ENCODE measurements at places on chromosomes 12 and 14.

GRCh38 chr12:82687021-82688011, 610 bp downstream of the TMTC2 start:
- peak; percentile 72 for DNase-seq

GRCh38 chr12:109460538-109460937, 16.6 kb downstream of the KCTD10 start:
- no peak for DNase-seq

DNA sequence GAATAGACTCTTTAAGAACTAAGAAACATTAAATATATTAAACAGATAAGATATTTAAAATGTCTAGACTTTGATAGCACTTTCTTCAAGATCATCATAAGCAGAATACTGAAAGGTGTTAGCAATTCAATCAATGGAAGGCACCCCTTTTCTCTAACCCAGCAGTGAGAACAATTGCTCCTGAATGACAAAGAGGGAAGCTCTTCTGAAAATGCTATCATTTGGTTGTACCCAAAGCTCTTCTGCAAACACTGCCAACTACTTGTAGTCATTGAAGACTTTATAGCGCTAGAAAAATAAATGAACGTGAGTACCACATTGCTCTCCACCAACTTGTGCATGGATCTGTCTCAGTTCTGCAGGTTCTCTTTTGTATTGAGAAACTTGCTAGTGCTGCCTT, 62.2 kb upstream of the LMO3 start:
- no peak for DNase-seq

- DNase-seq: peak; percentile 53
Measured at GRCh38 chr14:66070542-66071319, 415.4 kb upstream of the CCDC196 start.

GRCh38 chr12:68479261-68479895, 131.3 kb upstream of the RAP1B start:
- DNase-seq: no peak

DNA sequence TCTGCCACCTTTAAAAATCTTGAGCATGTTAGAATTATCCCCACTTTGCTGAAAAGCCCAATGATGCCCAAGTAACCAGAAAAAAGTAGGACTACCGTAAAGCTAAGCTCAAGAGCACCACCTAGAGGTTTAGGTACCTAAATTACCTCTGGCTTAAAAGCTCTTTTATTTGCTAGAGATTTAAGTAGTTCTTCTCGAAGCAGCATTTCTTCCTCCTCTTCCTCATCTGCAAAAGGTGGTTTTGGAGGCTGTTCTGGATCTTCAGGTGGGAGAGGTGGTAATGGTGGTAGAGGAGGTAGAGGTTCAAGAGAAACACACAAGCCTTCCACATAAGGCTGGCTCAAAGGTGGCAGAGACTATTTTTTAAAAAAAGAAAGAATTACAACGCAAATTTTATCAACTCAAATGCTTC, 26.9 kb downstream of the ZFC3H1 start:
- DNase-seq: peak; percentile 77

DNA sequence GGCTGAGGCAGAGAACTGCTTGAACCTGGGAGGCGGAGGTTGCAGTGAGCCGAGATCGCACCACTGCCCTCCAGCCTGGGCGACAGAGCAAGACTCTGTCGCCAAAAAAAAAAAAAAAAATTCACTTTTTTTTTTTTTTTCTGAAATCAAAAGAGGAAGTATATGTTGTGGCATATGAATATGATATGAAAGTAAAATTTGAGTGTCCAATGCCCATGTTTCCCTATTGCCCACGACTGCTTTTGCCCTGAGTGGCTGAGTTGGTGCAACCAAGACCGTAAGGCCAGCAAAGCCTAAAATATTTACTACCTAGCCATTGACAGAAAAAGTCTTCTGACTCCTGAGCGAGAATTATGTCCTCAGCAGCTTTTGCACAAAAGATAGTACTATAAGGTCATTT, 101.7 kb upstream of the PARP11 start:
- DNase-seq: no peak

DNA sequence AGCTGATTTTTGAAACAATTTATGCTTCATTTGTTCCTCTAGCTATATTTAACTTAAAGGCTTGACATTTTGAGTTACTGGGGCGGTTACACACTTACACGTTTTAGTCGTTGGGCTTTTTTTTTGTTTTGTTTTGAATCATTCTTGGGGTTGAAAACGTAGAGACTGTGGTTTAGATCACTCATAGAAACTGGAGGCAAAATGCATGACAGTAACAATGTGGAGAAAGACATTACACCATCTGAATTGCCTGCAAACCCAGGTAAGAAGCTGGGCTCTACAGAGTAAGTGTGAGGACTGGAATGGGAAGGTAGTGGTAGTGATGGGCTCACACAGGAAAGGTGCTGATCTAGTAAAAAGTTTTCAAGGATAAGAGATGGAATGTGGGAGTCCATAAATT, at the start of gene CLEC2D:
CLEC2D (plus strand) TSS at position 180 of the 400 bp plus-strand sequence; CDS start at position 202, 22 bp downstream.
- no peak for DNase-seq

GRCh38 chr14:77206261-77206824, 24.7 kb downstream of the TMEM63C start:
- no peak for DNase-seq

DNA sequence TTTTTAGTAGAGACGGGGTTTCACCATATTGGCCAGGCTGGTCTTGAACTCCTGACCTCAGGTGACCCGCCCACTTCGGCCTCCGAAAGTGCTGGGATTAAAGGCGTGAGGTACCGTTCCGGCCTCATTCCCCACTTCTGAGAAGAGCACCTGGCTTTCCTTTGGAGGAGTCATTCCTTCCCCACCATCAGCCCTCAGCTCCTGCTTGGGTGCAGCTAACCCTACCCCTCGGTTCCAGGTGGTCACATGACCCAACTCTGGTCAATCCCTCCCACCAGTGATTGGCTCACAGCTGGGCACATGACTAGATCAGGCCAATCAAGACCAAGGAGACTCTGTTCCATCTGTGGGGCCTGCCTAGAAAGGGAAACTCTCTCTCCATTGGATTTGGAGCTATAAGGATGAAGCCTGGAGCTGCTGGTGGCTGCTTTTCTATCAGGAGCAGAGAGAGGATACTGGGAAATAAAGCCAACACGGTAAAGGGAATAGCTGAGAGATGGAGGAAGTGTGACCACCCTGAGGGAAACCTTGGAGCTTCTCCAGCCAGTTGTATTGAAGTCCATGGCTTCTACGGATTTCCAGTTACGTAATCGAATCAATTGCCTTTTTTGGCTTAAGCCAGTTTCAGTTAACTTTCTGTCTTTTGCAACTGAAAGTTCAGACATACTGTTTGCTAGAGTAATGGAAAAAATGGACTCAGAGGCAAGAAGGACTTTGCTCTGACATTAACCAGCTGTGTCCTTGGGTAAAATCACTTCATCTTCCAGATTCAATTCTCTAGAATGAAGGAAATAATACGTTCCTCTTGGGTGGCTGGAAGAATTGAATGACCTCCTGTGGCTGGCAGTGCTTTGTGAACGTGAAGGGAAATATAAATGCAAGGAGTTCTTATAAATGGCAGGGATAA, 19.7 kb upstream of the IFT81 start:
- DNase-seq: no peak

GRCh38 chr12:79534029-79534867, 156.5 kb downstream of the PAWR start:
- no peak for DNase-seq

DNA sequence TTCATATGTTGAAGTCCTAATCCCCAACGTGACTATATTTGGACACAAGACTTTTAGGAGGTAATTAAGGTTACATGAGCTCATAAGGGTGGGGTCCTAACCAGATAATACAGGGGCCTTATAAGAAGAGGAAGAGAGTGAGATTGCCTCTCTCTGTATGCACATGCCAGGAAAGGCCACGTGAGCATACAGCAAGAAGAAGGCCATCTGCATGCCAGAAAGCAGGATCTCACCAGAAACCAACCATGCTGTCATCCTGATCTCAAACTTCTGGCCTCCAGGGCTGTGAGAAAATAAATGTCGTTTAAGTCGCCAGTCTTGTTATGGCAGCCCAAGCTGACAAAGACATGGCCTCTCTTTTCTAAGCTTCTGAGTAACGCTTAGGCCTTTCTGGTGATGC, 69.0 kb upstream of the GPHB5 start:
- no peak for DNase-seq

- no peak for DNase-seq
Measured at GRCh38 chr14:32259368-32260013, 56.4 kb upstream of the RNU6-8 start.

- DNase-seq: no peak
Measured at GRCh38 chr12:12238605-12239004, 28.2 kb downstream of the LRP6 start.

- no peak for DNase-seq
Measured at GRCh38 chr14:69553252-69553651, 21.4 kb downstream of the CCDC177 start.

DNA sequence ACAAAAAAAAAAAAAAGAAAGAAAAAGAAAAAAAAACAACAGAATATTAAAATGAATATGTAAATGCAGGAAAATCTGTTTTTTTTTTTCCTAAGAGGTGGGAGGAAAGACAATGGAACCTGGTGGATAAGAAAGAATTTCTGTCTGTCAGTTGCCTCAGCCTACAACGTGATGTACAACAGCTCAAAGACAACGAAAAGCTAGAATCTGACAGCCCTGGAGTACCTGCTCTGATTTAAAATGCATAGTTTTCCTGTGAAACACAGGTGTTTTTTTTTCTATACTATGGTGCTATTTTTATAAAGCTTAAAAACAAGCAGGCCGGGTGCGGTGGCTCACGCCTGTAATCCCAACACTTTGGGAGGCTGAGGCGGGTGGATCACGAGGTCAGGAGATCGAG, 30.0 kb upstream of the ULK1 start:
- no peak for DNase-seq

- DNase-seq: peak; percentile 31
Measured at GRCh38 chr12:113030875-113031525, 25.5 kb upstream of the DTX1 start.

DNA sequence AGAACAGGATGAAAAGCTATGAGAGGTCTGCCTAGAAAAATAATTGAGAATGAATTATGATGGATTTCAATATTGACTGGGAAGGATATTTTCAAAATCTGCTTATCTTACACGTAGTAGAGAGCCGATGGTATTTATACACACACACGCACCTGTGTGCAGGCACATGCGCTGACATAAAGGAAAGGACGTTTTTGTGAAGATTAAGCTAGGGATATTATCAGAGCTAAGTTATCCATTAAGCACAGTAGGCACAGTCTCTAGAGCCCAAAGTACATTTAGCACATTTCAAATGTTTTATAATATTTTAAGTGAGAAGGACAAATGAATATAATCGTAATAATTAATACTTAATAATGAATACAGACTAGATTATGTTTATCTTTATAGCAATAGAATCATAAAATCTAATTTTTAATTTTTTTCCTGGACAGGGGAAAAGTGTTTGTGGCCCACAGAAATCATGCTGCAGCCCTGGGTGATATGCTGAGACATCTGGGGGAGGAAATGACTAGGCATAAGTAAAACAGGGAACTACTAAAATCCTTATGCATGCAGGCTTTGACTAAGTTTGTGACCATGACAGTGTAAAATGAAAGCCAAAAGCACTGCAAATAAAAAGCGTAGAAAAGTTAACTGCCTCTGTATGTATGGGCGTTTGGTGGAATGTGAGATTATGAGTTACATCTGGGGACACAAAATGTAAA, 146.1 kb downstream of the KITLG start:
- no peak for DNase-seq

DNA sequence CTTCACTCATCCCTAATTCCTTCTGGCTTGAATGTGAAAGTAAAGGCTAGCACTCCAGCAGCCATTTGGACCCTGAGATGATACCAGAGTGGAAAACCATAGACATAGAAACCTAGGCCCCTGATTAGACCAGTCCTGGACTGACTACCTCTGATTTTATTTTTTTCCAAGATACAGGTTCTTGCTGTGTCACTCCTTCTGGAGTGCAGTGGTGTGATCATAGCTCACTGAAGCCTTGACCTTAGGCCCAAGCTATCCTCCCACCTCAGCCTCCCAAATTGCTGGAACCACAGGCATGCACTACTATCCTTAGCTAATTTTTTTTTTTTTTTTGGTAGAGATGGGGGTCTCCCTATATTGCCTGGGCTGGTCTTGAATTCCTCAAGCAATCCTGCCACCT, 74.4 kb upstream of the STAC3 start:
- no peak for DNase-seq

DNA sequence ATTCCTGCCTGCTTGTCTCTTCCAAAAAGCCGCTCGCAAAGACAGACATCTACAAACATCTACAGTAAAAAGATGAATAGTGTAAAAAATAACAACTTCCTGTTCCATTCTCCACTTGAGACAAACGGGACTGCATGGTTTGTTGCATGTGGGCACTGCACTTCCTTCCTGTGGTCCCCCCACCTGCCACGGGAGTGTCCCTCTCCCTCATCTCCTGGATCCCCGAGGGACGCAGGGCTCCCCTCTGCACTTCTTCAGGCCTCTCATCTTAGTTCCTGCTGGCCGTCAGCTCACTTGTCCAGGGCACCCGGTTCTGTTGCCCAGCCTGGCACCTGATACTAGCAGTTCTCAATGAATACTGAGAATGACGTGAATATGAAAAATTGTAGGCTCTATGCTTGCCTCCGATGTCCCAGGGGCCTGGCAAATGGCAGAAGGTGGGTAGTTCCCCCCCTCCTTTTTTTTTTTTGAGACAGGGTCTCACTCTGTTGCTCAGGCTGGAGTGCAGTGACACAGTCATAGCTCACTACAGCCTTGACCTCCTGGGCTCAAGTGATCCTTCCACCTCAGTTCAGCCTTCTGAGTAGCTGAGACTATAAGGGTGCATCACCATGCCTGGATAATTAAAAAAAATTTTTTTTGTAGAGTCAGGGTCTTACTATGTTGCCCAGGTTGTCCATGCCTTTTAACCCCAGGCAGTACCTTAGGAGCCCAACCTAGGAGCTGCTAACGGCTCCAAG, 3.5 kb upstream of the KLC1 start:
- DNase-seq: no peak

DNA sequence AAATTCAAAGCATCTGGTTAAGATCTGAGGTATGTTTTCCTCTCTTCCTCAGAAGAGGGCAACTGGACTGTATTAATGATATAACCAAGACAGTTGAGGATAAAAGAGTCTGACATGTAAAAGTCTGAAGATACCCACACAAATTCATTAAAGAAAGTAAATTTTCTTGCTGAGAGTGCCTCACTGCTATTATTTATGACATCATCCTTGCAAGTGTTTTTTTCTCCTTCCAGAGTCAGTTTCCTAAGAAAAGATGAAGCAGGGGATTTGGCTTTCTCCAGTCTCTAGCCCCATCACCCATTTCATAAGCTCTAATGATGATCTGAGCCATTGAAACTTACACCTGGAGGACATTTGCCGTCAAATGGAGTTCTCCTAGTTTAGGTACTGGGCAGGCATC, 21.0 kb upstream of the MYBPC1 start:
- no peak for DNase-seq

- peak; percentile 89 for DNase-seq
Measured at GRCh38 chr12:2877047-2877952, at the start of the genes FOXM1 and RHNO1. Gene FOXM1 (minus strand): TSS chr12:2877174. CDS start chr12:2874478, 2,696 bp downstream. Gene RHNO1 (plus strand): TSS chr12:2877223. CDS start chr12:2885367, 8,144 bp downstream.

Data from NCI-H2081 (cell line).